ENCODE measurements at places on chromosomes 16 and 17.

DNA sequence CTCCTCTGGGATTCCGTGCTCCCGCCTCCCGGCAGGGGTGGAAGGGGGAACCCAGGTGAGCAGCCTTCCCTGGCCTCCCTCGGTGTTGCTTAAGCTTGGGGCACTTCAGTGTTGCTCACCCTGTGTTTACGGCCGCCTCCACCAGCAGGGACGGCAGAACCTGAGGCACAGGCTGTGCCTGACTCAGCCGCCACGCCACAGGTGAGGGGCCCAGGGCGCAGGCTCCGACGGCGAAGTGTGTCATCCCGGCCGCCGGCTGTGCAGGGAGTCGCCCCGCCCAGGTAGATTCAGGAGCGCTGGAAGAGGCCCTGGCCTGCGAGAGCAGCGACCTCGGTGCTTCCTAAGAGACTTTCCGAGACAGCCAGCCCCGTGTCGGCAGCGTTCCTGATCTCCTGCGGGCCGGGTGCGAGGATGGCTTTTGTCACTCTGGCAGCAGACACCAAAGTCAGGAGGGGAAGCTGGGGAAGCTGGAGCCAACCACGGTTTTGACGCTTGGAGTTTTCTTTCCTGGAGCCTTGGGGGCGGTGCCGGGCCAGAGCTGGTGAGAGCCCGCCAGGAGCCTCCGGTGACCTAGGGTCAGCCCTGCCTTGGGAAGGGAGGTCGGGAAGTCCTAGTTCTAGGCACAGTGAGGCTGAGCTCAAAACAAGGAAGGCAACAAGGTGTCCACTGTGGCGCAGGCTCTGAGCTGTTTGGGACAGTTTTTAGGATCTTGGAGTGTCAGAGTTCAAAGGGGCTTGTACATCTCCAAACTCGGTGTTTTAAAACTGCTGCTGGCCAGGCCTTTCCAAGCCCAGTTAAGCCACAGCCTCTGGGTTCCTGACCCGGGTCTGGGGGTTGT lies 2.1 kb downstream of the GSE1 start:
- DNase-seq, result no peak

DNA sequence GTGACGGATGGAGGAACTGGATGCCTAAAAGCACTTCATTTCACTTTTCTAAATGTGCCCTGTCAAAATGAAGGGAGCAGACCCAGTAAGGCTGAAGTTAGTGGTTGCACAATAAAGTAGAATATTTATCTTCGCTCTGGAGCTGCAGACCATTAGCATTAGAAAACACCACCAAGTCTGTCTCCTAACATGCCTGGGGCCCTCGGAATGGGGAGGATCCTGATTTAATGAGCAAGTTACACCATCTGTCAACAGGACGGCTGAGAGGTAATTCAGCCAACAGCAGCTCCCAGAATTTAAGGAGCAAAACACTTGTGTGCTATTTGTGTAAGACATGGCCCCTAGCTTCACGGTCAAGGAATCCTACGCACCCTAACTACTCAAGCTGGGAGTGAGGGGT lies 22.3 kb downstream of the CA10 start:
- DNase-seq, result no peak

DNA sequence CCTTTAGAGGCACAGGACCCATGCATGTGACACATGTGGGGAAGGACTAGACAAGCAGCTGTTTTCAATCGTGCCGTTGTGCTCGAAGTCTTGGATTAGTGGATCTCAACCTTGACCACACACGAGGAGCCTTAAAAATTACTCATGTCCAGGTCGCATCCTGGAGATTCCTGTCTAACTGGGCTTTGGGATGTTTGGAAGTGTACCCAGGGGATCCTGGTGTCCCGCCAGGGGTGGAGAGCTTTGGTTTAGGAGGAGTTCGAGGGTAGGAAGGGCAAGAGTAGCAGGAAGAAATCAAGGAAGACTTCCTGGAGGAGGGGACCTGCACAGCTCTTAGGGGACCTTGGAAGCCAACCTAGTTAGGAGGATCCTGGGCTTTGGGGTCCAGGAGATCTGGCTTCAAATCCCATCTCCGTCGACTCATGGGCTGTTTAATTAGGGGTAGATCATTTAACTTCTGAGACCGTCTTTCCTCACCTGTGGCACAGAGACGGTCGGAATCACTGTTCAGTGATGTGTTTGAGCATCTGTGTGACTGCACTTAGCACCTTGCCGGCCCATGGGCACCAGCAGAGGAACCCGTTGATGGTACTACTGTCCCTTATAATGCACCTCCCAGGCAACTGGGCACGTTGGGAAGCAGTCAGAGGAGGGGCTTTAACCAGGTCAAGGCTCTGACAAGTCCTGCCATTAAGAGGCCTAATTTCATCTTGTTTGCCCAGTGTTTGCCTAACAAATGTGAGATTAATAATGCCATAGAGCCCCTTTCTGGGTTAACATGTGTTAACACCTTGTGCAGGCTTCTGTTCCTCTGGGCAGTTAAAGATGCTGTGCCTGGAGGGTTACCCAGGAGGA lies 102.0 kb upstream of the PLCG2 start:
- DNase-seq, result no peak

- DNase-seq, result no peak
Observed at GRCh38 chr17:1561420-1562175, 994 bp downstream of the PITPNA start.

DNA sequence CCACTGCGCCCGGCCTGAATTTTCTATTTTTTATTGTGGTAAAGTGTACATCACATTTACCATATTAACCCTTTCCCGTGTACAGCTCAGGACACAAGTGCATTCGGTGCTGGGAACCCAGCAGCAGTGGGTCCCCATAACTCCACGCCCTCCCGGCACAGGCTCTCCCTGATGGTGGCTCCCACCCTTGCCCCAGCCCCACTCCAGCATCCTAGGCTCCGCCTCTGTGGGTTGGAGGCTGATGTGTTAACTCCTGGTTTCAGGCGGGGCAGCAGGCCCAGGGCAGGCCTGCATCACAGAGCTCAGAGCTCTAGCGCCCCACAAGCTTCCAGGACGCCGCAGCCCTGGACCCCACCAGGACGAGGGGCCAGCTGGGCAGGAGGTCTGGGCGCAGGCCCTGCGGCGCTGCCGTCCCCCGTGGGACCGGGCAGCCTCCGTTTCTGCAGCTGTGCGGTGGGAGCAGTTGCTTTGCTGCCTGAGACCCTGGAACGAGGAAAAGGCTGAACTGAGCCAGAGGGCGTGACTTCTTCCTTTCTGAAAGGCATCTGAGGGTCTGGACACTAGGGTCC lies 19.6 kb downstream of the ZFPM1 start:
- no peak for DNase-seq

GRCh38 chr16:77869997-77870813 lies 81.8 kb downstream of the VAT1L start:
- DNase-seq, result no peak

DNA sequence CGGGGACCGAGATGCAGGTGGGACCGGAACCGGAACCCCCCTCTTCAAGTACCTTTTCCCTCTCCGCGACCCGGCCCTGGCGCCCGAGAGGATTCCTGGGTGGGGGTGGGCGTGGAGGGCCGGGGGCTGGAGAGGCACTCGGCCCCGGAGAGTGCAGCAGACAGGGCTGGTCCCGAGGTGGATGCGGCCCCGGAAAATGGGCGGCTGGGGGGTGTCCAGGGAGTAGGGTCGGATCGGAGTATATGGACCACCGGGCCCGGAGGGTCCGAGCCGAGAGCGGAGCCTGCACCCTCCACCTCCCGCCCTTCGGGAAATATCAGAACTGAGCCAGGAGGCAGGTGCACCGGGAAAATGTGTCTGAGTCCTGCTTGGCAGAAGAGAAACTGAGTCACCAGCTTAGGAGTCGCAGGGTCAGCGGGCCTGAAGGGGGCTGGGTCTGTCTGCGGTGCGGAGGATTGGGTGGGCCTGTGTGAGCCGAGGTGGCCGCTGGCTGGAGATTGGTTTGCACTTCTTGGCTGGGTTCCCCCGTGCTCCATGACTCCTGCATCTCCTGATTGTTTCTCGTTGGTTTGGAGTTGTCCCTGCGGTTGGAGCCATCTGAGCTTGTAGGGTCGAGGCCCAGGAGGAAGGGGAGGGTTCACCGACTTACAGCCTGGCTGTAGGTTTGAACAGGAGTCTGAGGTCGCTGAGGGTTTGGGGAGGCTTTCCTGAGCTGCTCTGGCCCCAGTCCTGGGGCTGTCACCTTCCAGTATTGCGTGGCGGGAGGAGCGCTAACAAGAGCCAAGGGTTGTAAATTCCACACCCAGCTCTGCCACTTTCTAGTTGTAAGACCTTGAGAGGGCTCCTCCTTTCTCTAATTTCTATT lies 518 bp downstream of the SH2B1 start:
- DNase-seq, result peak; percentile 28

DNA sequence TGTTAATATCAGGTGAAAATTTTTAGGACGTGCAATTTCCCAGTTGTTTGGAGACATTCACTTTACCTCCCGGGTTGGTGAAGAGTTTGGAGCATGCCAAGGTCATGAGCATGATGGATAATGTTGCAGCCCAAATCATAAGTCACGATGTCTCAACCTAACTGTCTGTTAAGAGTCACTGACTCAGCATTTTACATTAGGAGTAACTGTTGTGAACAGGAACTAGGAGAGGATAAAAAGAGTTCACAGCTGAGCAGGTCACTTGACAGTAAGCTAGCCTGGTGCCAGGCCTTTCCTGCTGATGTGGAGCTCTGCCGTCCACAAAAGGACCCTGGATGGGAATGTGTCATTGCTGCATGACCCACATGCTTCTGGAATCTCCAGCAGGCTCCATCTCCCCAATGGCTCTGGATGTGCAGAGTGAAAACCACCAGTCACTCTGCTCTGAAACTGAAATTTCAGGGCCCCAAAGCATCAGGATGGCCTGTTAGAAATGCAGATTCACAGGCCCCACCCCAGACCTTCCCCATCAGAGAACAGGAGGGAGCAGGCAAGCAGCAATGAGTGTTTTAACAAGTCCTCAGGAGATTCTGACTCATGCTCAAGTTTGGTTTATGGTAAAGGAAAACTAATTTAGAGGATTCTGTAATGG lies 371.6 kb upstream of the MAF start:
- DNase-seq, result no peak

- DNase-seq, result no peak
Observed at GRCh38 chr16:79437764-79438751, 162.5 kb downstream of the MAF start.

DNA sequence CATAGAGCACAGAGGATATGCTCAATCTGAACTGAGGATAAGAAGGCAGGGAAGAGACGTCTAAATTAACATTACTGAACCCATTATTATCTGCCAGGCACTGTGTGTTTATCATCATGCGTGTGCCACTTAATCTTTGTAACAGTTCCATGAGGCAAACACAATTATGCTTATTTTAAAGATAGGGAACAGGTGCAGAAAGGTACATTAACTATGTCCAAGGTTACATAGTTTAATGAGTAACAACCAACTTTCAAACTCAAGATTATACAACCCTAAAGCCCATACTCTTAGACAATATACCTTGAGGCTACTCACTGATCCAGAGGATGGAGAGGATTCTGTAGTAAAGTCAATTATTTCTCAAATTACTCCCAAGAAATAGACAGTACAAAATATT lies 43.2 kb downstream of the STH start:
- DNase-seq, result no peak

- no peak for DNase-seq
Observed at GRCh38 chr16:81528256-81528655, 83.6 kb downstream of the CMIP start.

DNA sequence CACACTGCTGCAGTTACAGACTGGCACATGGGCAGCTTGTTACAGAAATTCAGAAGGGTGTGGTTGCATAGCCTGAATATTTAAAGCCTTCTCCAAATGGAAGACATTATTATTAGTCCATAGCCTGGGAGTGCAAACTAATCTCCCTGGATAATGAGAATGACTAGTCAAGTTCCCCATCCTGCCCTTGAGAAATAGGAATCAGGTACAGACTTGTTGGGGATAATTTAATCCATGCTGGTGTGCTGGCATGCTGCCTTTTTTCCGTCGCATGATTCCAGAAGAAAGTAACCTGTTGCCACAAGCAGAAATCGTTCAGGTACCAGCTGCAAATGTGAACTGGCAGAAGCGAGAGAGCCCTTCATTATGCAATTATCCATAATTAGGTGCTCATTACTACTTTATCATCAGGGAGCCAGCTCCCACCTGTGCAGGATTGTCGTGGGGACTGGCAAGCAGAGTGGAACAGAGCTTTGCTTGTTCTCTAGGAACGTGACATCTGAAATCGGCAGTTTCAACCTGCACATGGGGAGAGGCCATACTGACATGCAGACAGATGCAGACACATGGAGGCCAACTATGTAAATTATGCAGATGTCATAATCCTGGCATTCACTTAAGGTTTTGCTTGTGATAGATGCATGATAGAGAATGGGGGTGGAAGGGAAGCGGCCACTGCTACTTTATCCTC lies 419.4 kb downstream of the PMP22 start:
- no peak for DNase-seq

- no peak for DNase-seq
Observed at GRCh38 chr16:15494236-15494635, 59.8 kb downstream of the BMERB1 start.

- DNase-seq, result no peak
Observed at GRCh38 chr16:1335211-1335971, 1.9 kb downstream of the BAIAP3 start.

DNA sequence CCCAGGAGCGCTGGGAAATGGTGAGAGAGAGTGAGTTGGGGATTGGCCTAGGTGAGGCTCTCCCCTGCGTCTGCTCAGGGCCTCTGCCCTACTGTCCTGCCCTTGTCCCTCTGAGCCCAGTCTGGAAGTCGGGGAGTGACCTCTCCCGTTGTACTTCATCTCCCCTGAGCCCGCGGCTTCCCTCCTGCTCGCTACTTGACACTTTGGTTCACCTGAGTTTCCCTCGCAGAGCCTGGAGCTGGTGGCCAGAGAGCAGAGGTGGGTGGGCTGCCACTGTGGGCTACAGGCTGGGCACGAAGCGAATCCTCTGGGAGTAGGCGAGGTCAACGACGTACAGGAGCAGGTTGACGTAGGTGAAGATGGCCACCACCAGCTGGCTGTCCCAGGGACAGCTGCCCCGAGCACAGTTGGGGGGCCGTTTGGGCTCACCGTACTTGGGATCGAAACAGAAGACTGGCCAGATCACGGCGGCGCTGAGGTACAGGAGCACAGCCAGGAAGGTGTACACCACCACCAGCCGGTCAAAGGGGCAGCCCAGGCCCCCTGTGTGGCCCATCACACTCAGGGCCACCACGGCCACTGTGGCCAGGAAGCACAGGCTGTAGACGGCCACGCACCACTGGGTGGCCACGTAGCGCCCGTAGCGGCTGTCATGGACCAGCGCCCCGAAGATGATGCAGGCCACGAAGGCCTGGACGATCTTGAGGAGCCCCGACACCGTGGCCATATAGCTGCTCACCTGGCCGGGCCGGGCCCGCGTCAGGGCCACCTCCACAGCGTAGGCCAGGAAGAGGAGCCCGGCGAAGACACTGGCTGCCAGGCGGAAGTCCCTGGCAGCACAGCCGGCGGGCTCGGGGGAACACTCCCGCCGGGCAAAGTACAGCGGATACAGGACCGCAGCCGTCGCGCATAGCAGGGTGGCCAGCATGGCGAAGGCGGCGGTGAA lies 3.7 kb upstream of the PYCR1 start:
- DNase-seq, result no peak

DNA sequence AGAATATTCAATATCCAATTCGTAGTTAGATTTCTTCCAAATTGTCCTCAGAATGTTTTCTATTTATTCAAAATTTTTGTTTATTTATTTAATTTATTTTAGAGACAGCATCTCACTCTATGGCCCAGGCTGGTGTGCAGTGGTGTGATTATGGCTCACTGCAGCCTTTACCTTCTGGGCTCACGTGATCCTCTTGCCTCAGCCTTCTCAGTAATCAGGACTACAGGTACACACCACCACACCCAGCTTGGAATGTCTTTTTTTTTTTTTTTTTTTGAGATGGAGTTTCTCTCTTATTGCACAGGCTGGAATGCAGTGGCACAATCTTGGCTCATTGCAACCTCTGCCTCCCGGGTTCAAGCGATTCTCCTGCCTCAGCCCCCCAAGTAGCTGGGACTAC lies 3.5 kb upstream of the DRG2 start:
- no peak for DNase-seq

- DNase-seq, result no peak
Observed at GRCh38 chr17:36004594-36005108, 3.3 kb upstream of the CCL15 start.

All from CD4-positive, alpha-beta memory T cell (primary cell).